ENCODE measurements at places on chromosomes 5 and 9.

- no peak for DNase-seq
These were observed 35.6 kb upstream of the CCNB1 start for GRCh38 chr5:69131304-69131703.

GRCh38 chr9:34431667-34432066 is 26.7 kb downstream of the FAM219A start:
- no peak for DNase-seq

GRCh38 chr9:137294681-137295237 is 7.3 kb downstream of the NRARP start:
- no peak for DNase-seq

GRCh38 chr5:141651728-141652105 is 499 bp upstream of the FCHSD1 start:
- DNase-seq, result no peak

- no peak for DNase-seq
These were observed 9.7 kb downstream of the NREP start for GRCh38 chr5:111747337-111747736.

GRCh38 chr9:135302329-135303279 is 177.0 kb upstream of the PPP1R26 start:
- no peak for DNase-seq

GRCh38 chr9:110828264-110828663 is 159.7 kb downstream of the MUSK start:
- no peak for DNase-seq

DNA sequence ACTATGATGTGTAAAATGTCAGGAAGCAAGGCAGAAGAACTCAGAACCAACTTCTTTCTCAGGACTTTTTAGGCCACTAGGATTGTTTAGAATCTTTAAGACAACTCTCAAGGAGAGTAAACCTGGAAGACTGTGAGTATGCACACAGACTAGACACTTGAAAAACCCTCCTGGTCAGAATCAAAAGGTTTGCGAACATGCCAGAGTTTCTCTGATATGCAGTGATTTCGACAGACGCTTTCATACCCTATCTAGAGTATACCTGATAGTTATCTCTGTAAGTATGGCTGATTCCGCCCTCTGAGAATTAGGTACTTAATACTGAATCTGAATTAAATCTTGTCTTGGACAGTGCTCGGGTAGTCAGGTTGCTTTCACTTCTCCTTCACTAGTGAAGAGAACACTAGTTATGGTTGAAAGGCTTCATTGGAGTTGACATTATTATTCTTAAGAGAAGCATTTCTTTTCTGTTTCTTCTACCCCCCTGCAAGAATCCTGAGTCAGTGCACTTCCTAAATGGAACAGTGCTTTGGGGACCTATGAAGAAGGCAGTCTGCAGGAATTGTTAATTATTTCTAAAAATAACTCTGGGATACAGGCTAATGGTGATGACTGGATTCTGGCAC is 158.1 kb downstream of the HACD4 start:
- no peak for DNase-seq

GRCh38 chr9:134231330-134231745 is 67.0 kb upstream of the RNU6ATAC start:
- DNase-seq, result no peak

- no peak for DNase-seq
These were observed 52.9 kb downstream of the TMC1 start for GRCh38 chr9:72574156-72574810.

- no peak for DNase-seq
These were observed 1611.0 kb upstream of the ACO1 start for GRCh38 chr9:30773427-30773826.

DNA sequence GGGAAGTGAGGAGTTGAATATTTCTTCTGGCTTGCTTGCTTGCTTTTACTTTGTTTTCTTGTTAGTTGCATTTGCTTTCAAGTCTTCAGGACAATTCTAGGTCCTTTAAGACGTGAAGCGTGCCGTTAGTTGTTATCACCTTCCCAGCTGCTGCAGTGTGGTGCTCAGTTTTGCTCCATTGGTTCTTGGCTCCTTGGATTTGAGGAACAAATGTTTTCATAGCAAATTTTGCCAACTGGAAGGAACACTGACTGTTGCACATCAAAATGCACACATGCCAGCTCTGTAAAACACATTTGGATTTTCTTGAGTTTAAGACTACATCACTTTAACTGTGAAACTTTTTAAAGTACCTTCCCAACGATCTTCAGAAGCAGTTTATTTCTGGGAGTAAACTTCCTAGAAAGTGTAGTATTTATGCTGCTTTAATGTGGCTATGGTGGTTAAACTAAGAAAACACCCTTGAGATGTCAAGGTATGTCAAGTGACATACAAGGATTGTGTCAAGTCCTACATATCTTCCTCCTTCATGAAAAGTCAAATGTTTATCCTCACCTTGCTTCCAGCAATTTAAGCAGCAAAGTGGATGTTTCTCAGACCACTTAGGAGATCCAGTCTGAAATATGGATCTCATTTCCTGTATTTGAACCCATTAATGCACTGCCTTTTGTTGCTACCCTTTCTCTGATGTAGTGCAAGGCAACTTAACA is 24.9 kb downstream of the MOCS2 start:
- no peak for DNase-seq

GRCh38 chr5:174426388-174426787 is 298.0 kb upstream of the MSX2 start:
- no peak for DNase-seq

- no peak for DNase-seq
These were observed 36.4 kb upstream of the GAS1 start for GRCh38 chr9:86983620-86984259.

GRCh38 chr9:130290291-130291181 is 25.0 kb downstream of the HMCN2 start:
- DNase-seq, result no peak

DNA sequence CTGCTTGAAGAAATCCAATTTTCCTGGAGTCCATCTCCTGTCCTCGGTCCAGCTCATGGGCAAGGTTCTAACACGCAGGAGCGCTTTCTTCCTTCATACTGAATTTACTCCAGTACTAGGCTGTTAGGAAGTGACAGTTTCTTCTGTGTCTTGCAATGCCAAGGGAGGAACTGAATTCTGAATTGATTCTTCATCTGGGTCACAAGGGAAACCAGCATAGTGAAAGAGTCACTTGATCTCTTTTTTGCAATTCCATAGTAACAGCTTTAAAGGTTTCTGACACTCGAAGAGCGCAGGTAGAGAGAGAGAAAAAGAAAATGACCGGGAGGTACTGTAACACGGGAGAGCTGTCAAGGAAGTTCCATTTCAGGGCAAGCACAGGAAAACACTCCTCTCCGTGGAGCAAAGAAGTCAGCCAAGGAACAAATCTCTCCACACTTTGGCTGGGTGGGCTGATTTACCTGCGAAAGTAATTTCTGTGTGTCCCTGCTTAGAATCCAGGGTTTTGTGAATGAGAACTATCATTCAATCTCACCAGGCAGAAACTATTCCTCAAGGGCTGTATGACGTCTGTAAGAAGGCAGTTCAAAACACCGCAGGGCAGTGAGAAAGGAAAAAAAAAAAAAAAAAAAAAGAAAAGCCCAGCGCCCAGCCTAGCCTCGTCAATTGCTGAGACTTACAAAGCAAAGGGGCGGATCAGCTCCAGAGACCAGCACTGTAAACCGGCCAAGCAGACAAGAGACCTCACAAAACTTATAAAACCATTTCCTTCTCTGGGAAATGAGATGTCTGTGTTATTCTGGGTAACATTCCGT is 617.8 kb downstream of the PDE4D start:
- no peak for DNase-seq

DNA sequence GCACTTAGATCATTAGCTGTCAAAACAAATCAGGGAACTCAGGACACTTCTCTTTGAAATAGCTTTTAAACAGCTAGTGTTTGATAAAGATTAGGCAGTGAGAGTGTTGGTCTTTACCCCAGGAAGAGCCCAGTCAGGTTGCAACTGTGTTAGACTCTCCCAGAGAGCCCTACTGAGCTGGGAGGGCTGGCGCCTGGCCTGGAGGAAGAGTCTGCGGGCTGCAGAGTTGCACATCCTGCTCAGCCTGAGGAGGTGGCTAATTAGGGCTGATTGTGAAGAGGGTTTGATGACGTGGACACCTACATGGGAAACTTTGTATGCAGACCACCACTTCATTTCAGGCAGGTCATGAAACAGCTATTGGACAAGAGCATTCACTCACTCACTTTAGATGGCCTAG is 112.0 kb downstream of the TMEM174 start:
- no peak for DNase-seq

- DNase-seq, result no peak
These were observed 33.3 kb downstream of the MTRR start for GRCh38 chr5:7902201-7902600.

- DNase-seq, result no peak
These were observed 881 bp upstream of the B4GALT1 start for GRCh38 chr9:33167972-33168461.

GRCh38 chr9:34010979-34011378 is 37.7 kb downstream of the UBAP2 start:
- no peak for DNase-seq

- no peak for DNase-seq
These were observed 40.4 kb downstream of the BASP1 start for GRCh38 chr5:17257705-17258273.

Data from stimulated activated CD4-positive, alpha-beta T cell treated with anti-CD3 and anti-CD28 coated beads, TNF-alpha, amount 100 ng/mL, for 24 hours (primary cell).